Cardiac muscle cell (in vitro differentiated cells and primary cell): ENCODE measurements at places on chromosomes 3 and 15. TPM values are rescaled to one million over a fixed set of nuclear protein-coding genes. Genes with fewer than 3 reads are reported as not detected.

Gene POLQ
- 2.2 and 2.8 TPM in 2 replicates for polyA plus RNA-seq

Gene FOXB1
- polyA plus RNA-seq = not detected in 2 replicates

- DNase-seq = peak; percentile 98
These were observed at the start of gene MITF for GRCh38 chr3:69739204-69740102. Gene MITF, plus strand, starts transcription at chr3:69739464. Its CDS starts 134 bp downstream, at chr3:69739598.

DNA sequence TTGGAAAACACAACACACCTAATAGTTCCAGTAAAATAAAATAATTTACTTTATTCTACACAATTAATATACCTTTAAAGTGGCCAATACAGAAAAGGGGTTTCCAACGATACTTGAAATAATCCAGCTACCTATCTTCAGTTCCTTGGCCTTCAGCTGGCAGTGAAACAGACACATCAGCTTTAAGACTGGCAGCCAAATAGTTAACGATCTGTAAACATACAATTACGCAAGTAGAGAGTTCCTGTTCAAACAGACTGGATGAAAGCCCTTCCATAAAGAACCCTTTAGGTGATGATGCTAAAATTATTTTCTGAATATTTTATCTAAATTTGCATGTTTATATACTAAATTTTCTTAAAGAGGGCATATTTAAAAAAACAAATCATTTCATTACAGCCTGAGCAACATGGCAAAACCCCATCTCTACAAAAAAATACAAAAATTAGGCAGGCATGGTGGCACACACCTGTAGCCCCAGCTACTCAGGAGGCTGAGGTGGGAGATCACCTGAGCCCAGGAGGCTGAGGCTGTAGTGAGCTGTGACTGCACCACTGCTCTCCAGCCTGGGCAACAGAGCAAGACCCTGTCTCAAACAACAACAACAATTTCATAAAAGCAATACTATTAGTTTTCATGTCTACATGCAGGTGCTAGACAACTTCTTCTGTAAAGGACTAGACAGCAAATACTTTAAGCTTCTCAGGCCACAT, 12.9 kb downstream of the DYNC1LI1 start:
- no peak for DNase-seq

- no peak for DNase-seq
These were observed 8.6 kb upstream of the CTNNB1 start for GRCh38 chr3:41190509-41191284.
